ENCODE measurements at places on chromosomes 7 and 10.

- no peak for DNase-seq
Observed at GRCh38 chr10:116182426-116182825, 90.6 kb downstream of the GFRA1 start.

GRCh38 chr7:29445736-29446135, 117.9 kb upstream of the PRR15 start:
- no peak for DNase-seq

- no peak for DNase-seq
Observed at GRCh38 chr7:142298627-142299026, 40.8 kb upstream of the PRSS58 start.

DNA sequence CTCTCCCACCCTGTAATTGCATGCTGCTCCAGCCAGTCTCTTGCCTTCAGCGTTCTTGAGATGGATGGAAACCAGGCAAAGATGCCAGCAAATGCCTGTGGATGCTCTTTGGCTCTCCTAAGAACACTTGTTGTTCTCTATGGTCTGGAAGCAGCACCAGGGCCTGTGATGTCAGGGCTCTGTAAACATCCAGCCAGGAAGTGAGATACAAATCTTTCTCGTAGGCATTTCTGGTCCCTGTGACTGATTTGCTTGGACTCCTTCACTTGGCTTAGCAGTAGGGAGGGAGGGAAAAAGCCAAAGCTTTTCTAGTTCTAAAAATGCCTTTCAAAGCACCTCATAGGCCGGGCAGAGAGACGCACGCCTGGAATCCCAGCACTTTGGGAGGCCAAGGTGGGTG, 201.3 kb downstream of the REEP3 start:
- DNase-seq, result no peak

DNA sequence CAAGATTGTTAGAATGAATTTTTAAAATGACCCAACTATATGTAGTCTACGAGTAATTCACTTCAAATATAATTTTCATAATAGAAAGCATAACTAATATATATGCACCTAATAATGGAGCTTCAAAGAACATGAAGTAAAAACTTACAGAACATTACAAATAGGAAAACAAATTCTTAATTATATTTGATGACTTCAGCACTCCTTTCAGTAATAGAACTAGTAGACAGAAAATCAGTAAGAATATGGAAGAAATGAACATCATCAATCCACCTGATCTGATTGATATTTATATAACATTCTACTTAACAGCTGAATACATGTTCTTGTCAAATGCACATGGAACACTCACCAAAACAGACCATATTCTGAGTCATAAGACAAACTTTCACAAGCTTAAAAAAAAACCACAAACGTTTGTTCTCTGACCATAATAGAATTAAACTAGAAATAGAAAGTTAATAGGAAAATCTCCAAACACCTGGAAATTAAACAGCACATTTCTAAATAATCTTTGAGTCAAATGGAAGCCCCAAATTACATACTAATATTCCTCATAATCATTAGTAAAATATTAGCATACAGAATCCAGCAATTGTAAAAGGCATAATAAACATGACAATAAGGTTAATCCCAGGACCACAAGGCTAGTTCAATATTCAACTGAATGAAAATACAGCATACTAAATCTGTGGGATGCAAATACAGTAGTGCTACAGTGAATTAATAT, 48.0 kb downstream of the BRAF start:
- no peak for DNase-seq

Measured in body of pancreas (tissue), 4 donors.